ENCODE measurements at places on chromosomes 2 and 18. TPM values are rescaled to one million over a fixed set of nuclear protein-coding genes. Genes with fewer than 3 reads are reported as not detected.
A peak's percentile ranks its signal among the peaks of the same experiment; 100 is the strongest.

Gene IL36G
- total RNA-seq = not detected

Gene GREB1
- 1.7 TPM for total RNA-seq

Gene STON1
- total RNA-seq = 24.6 TPM

GRCh38 chr2:64987001-64987955 lies 1.9 kb upstream of the SLC1A4 start:
- peak; percentile 45 for DNase-seq

- no peak for DNase-seq
Observed at GRCh38 chr18:23085066-23085465, 50.2 kb upstream of the CABLES1 start.

DNA sequence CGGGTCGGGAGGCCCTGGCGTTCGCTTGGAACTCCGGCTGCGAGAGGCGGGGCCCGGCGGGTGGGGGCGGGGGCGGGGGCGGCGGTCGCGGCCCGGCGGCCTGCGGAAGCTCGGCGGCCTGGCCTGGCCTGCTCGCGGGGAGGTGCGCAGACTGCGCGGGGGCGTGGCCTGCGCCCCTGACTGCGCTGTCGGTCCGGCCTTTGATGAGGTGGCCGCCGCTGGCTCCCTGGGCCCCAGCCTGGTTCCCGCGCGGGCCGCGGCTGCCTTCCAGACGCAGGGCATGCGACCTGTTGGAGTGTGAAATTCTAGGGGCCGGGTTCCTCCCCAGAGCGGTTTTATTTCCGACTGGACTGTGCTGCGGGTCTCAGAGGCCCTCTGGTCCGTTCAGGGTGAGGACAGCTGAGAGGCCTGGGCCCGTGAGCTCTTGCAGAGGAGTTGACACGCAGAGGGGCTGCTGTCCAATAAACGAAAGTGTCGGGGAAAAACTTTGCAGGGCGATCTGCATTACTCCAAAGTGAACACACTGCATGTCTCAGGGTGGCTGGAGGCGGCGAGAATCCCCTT lies 629 bp downstream of the NRBP1 start:
- peak; percentile 76 for DNase-seq

DNA sequence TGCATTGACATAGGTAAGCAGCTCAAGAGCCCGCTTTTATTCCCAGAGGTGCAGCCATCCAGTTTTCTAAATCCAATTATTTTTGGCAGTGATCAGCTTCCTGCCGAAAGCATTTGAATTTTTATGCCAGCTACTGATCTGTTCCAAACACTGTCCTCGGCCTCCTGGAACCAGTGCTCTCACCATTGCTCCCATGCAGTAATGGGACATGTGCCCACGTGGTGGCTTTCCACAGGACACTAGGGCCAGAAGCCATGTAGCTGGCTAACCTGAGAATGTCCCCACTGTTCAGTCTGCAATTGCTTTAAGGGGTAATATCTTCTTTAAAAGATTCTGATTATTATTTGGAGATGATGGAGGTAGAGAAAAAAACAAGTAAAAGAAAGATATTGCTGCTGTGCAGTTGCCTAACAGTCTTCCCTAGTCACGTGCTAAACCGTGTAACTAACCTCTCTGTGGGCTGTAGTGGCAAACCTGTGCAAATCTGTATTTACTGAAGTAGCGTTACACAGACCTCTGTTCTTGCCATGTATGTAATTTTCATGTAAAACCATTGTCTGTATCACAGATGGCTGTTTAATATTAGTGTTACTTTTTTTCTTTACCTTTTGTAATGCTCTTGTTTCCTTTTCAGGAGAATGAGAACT lies 13.0 kb downstream of the GRHL1 start:
- no peak for DNase-seq

DNA sequence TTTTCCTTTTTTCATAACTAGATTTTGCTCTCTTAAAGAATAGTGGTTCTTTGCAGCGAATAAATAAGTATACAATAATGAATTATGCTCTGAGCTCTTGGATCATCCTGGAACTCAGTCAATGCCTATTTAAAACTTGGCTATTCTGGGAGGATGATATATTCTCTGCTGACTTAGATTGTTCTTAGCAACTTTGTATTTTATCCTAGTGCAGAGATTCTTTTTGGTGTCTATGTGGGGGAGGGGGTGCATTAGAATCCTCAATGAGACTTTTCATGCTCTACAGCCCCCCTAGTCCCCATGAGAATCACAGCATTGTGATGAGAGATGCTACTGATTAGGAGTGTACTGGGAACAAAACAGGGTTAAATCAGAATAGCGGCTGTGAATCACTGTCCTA lies 8.8 kb upstream of the FAM98A start:
- DNase-seq = no peak

DNA sequence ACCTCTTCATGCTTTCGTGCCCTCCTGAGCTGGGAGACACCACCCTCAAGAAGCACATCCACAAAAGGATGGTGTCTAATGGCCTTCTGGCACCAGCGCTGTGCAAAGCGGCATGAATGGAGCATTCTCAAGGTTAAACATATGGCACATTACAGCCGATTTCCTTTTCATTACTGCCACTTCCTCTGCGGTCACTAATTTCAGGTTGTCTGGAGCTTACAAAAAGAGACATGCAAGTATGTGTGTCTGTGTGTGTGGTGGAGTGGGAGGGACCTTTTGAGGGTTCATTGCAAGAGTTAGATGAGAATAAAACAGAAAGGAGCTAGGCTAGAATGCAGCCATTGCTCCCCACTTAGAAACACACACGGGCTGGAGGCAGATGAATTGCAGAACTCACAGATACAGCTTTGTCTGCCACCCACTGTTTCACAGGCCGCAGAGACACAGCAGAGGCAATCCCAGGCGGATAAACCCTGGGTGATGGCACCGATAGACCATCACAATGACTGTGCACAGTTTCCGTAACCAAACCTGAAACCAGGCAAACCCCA lies 76.0 kb downstream of the TGIF1 start:
- DNase-seq = no peak

- no peak for DNase-seq
Observed at GRCh38 chr2:107215401-107216350, 329.7 kb upstream of the ST6GAL2 start.

DNA sequence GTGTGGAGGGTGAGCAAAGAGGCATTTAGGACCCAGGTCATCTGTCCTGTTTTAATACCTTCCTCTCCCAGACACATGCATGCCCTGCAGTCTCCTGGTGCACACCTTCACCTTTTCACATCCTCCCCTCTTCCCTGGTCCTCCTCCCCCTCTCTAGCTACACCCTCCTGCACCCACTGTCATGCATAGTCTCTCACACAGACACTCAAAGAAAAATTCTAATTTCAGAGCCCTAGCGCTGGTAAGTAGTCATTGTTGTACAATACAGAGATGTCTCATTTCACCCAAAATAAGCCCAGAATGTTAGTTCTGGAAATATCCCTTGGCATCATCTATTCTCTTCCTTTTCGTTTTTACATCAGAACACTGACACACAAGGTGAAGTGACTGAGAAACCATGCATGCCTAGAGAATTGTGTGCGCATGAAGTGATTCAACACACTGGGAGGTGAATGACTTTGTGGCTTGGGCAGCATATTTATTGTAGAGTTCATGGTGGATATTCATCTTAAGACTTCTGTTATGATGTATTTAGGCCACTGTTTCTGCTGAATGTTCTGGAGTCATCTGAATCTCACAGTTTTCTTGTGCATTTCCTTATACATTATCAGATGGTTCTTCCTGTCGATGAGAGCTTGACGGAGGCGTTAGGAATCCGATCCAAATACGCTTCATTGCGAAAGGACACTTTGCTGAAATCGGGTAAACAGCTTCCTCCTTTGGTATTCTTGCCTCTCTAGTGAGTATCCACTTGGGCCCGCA lies 69.9 kb downstream of the COA5 start:
- peak; percentile 3 for DNase-seq

GRCh38 chr2:200336980-200337615 lies 30.6 kb downstream of the SPATS2L start:
- peak; percentile 49 for DNase-seq

DNA sequence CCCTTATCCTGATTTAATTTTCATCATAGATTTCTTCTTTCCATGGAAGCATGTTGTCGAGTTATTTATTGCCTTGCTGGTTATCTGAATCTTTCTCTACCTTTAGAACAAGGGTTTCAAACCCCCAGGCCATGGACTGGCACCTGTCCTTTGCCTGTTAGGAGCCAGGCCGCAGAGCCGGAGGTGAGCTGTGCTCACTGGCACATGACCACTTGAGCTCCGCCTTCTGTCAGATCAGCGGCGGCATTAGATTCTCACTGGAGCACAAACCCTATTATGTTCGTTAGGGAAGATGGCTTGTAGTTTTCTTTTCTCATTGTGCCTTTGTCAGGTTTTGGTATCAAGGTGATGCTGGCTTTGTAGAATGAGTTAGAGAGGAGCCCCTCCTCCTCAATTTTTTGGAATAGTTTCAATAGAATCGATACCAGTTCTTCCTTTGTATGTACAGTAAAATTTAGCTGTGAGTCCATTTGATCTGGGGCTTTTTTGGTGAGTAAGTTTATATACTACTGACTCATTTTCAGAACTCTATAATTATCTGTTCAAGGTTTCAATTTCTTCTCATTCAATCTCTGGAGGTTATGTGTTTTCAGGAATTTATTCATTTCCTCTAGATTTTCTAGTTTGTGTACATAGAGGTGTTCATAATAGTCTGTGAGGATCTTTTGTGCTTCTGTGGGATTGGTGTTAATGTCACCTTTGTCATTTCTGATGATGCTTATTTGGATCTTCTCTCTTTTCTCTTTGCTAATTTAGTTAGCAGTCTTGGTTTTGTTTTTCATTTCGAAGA lies 668.0 kb upstream of the FAM98A start:
- no peak for DNase-seq

DNA sequence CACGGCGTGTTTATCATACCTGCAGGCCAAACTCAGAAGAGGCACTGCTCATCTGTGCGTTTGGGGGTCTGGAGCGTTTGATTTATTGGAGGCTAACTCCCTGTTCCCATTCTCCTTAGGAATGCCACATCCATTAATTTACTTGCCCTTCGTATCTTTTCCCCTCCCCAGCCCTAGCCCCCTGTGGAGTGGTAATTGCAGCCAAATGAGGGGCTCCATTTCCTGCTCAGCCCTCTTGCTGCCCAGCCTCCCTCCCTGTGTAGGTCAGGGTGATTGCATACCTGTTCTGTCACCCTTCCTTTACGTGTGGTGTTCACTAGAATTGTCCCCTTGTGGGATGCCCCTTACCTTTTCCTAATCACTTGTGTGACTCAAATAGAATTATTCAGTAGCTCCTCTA lies 120.4 kb downstream of the MAP3K20 start:
- no peak for DNase-seq

All from fibroblast of the aortic adventitia (primary cell).